OCI-M1 (cell line): ENCODE measurements at places on chromosomes 4 and X.

- no peak for DNase-seq
Observed at GRCh38 chr4:2251073-2251794, 9.3 kb upstream of the HAUS3 start.

DNA sequence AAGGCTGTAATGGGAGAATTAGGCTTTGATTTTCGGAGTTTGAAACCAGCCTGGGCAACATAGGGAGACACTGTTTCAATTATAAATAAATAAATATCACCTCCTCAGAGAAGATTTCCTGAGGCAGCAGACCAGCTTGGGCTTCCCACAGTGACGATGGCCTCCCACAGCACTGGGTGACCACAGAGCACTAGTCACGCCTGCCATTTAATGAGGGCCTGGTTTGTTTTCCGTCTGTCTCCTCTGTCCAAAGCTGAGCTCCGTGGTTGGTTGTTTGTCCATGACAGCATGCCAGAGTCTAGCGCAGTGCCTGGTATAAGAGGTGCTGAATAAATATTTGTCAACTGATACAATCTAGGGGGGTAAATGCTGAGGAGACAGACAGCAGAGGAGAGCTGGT lies 10.4 kb upstream of the PDGFRA start:
- no peak for DNase-seq

DNA sequence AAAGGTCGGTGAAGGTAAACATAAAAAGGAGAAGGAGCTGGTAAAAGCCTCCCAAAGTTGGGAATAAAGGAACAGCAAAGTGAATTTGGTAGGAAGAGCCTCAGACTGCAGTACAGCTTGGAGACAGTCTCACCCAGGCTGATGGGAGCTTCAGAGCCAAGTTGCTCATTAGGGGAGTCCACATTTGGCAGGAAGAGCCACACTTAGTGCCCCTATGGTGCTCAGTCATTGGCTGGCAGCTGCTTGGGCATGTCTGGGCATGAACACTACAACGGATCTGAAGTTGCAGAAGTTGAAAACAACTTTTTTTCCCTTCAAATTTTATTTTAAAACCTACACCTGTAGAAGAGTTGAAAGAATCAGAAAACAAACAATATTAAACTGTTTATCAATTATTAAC lies 2497.3 kb downstream of the ARAP2 start:
- no peak for DNase-seq

DNA sequence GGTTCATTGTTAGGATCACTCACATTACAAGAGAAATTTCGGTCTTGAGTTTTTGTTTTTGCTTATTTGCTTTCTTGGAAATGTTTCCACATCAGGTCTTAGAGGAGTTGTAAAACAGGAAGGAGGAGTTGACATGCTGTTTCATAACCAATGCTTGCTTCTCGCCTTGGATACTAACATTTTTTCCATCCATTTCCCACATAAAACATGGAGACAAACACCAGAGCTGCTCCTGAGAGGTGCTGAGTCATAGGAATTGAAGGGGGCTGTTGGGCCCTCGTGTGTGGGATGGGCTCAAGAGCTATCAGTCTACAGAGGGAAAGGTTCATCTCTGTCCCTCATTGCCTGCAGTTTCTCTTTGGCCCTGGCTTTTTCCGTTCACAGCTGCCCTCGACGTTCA lies 29.9 kb downstream of the TBL1X start:
- no peak for DNase-seq

GRCh38 chr4:121016611-121017010 lies 55.7 kb downstream of the NDNF start:
- DNase-seq: no peak

- DNase-seq: no peak
Observed at GRCh38 chr4:39893693-39894072, 84.0 kb downstream of the PDS5A start.

DNA sequence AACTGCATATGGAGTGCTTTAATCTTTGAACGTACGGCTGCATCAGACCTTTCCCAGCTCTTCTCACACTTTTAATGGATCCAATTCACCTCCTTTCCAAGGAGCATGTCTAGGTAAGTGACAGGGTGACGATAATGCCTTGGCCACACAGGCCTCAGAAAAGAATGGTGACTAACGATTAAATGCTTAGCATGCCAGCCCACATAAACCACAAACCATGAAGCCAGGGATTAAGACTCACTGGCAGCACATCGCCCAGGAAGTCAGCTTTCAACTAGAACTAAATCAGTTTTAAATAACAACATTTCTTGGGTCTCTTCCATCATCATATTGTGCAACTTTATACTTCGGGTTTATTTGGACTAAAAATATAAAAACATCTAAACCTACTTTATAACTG lies 28.7 kb downstream of the INPP4B start:
- peak; percentile 86 for DNase-seq

DNA sequence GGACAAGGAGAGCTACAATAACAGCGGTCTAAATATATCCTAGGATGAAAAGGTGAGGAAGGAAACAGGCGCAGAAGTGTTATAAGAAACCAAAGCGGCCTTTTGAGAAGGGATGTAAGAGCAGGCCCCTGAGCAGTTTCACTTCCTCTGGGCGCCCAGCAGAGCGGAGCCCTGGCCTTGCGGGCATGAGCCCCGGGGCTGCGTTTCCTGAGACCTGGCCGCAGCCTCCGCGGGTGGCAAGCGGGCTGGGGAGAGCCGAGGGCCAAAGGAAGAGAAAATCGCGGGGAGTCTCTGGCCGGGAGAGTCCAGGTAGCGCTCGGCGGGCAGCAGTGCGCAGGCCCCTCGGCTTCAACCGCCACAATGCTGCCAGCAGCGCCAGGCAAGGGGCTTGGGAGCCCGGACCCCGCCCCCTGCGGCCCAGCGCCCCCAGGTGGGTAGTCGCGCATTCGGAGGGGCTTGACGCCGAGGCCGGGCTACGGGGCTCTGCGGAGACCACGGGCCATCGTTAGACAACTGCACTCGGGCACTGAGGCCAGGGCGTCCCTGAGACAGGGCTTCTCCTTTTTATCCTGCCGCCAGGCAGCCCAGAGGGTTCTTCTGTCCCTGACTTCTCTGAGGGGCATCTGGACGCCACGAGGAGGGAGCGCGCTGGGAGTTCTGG lies at the start of gene BANK1:
Gene BANK1, plus strand, starts transcription at position 210 of the 661 bp plus-strand sequence. Its CDS starts 151 bp downstream, at position 361.
- DNase-seq: peak; percentile 90

DNA sequence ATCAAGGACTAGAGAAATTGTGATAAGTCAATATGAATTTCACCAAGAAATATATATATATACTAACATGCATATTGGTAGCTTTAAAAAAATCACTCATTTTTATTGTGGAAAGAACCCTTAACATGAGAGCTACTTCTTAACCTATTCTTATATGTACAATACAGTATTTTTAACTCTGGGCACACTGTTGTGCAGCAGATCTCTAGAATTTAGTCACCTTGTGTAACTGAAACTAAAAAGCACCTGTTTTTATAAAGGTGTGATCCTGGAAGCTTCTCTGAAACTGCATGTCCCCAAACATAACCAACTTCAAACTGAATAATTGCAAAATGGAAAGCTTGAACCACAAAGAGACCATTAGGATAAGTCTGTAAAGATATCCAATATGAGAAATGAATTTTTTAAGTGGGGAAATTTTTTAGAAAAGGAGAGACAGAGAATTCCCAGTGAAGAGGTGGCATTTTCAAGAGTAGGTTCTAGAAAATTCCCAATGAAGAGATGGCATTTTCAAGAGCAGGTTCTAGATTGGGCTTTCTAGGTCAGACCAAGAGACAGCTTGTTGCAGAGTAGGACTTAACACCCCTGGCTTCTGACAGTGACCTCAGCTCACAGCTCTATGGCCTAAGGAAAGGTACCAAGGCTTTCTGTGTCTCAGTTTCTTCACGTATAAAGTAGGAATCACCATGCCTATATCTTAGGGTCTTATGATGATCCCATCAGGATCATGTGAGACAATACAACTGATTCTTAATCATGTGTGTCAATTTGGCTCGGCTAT lies 22.0 kb upstream of the PPARGC1A start:
- no peak for DNase-seq
